Omental fat pad (tissue), 4 donors: ENCODE measurements at places on chromosomes 13 and 19.

DNA sequence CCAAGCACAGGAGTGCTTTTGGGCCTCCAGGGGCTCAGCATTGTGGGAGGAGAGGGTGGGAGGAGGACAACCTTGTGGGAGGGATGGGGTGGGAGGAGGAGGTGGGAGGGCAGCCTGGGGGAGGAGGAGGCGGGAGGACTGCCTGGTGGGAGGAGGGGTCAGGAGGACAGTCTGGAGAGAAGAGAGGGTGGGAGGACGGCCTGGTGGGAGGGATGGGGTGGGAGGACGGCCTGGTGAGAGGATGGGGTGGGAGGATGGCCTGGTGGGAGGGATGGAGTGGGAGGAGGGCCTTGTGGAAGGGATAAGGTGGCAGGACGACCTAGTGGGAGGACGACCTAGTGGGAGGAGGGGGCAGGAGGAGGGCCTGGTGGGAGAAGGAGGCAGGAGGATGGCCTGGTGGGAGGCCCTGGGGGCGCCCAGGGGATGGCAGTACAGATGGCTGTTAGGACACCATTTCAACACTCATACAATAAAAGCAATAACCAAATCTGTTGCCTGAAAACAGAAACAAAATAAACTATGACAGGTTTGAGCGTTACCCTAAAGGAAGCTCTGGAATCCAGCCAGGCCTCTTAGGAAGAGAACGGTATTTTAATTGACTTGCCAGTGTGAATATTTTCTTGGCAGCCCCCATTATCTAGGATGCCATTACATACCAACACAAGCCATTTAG lies 63.7 kb downstream of the CRYL1 start:
- DNase-seq: no peak

GRCh38 chr13:83125791-83126190 lies 756.5 kb downstream of the SLITRK1 start:
- no peak for DNase-seq

- DNase-seq: no peak
Measured at GRCh38 chr19:41923045-41923788, 5.0 kb downstream of the ERFL start.

GRCh38 chr13:48493851-48494250 lies 39.0 kb downstream of the RCBTB2 start:
- no peak for DNase-seq

GRCh38 chr19:13286195-13286985 lies 136.2 kb downstream of the IER2 start:
- DNase-seq: no peak

GRCh38 chr19:3712663-3713611 lies 4.8 kb downstream of the TJP3 start:
- DNase-seq: no peak

DNA sequence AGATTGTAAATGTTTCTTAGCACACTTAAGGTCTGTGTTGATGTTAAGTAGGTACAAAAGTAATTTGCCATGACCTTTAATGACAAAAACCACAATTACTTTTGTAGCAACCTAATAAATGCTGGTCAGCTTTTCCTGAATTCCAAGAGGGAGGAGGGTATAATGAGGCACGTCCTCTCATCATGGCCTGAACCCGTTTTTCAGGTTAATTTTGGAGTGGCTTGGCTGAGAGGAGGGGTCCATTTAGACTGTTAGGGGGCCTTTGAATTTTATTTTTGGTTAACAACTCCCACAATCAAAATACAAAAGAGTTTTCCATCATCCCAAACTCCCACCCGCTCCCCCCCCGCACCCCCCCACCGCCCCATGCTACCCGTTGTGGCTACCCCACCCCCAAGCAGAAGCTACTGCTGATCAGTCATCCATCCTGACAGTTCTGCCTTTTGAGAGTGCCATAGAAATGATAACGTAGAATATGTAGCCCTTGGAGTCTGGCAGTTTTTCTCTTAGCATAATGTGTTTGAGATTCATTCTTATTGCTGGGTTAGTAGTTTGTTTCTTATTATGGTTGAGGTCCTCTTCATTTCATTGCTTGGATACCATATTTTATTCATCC lies 14.4 kb upstream of the PLEKHF1 start:
- no peak for DNase-seq

DNA sequence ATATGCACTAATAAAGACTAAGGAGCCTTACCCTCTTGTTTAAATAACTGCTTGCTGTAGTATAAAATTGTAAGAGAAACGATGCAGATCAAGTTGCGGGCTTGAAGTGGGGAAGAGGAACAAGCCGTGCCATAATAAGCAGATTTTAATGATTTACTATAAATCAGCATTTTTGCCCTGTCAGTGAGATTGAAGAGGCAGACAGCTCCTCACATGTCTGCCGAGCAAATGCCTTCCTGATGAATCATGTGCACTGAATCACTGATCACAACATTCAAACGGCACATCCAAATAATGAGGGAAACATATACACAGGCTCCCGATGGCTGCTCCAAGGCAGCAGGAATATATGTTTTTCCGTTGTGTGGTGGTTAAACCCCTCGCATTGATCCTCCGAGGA lies 282.9 kb downstream of the TSHZ3 start:
- no peak for DNase-seq

DNA sequence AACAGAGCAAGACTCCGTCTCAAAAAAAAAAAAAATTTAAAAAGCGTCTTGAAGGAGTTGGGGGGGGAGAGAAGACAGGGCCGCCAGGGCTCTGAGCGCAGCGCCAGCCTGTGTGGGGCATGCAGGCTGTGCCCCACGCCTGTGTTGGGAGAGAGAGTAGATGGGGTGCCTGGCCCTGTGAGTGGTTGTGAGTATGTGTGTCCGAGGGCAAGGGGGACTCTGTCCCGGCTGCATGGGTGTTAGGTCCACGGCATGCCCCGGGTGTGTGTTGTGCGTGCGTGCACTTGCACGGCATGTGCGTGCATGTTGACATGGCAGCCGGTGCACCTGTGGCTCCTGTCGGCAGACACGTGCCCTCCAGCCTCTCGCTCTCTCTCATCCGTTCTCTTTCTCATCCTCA lies 3.4 kb downstream of the MAP2K7 start:
- no peak for DNase-seq

DNA sequence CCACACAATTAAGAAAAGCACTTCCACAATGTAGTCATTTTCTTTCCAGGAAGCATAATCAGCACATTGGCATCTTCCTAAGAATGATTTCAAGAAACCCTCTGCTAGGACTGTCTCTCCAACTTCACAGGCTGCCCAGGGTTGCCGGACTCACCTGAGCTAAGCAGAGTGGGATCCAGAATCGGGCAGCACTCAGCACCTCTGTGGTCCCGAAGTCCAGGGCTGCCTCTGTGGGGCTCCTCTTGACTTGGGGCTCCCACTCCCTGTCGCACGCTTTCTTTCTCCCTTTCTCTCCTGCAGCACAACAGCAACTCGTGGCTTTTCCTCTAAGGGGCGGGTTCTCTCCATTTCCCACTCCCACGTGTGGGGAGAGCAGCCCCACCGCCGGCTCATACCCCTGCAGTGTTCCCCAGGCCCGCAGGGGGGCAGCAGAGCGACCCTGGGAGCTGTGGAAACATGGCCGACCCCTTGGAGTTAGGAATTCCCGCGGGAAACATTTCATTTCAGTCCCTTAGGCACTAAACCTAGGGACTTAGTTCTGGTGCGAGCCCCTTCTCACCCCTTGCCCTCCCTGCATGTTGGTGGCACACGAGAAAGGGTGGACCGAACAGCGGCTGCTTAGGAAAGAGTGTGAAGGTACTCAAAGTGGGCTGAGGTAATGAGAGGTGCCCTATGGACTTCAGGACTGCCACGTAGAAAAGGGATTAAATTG lies at the start of gene TMEM272:
Gene TMEM272, minus strand, starts transcription at position 316 of the 712 bp plus-strand sequence. CDS start 6,647 bp downstream, outside the sequence.
- peak; percentile 44 for DNase-seq

GRCh38 chr13:77026861-77027621 lies at the start of gene FBXL3:
FBXL3 (minus strand) TSS chr13:77027159; CDS start chr13:77021860, 5,299 bp downstream.
- DNase-seq: peak; percentile 41

GRCh38 chr19:16216744-16217670 lies 19.3 kb downstream of the AP1M1 start:
- DNase-seq: no peak

GRCh38 chr13:104301171-104301975 lies 1235.2 kb upstream of the SLC10A2 start:
- DNase-seq: no peak

DNA sequence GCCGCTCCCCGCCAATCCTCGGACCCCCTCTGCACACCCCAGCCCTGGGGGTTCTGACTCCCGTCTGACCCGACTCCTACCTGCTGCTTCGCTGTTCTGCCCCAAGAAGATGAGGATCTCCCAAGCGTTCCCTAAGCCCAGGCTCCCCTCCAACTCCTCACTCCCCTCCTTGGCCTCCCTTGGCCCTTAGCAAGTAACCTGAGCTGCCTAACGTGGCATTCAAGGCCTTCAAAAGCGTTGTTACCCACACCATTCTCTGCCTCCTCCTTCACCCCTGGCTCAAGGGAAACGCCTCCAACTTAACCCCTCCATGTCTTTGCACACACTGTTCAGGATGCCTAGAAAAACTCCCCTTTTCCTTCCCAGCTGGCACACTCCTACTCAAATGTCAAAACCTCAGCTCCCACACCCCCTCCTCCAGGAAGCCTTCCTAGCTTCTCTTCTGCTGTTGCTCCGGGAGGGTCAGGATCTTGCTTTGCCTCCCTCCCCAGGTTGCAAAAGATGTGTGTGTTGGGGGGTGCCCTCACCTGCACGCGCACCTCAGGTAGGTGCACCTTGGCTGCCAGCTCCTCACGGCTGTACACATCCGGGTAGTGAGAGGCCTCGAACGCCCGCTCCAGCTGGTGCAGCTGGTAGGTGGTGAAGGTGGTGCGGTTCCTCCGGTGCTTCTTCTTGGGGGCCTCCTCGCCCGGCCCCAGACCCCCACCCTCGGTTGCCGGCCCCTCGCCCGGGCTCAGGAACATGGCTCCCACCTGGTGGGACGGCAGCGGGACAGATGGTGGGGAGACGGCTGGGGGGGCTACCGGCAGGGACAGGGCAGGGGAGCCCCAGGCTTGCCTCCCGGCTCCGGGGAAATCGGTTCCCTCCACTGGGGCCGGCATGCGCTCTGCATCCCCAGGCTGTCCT lies 775 bp downstream of the RAX2 start:
- DNase-seq: no peak

DNA sequence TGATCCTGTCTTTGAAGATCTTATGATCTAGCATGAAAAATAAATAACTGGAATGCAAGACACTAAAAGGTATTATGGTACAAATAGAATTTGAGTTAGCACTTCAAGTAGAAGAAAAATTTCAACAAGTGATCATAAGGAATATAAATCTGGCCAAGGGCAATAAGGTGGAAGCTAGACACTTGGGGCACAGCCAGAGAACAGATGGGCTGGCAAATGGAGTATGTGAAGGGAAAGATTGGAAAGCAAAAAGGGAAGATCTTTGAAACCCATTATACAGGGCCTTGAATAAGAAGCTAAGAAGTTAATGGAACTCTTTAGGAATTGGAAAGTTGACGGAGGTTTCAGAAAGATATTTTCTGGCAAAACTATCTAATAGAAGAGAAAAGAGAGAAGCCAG lies 61.0 kb downstream of the MZT1 start:
- DNase-seq: no peak

DNA sequence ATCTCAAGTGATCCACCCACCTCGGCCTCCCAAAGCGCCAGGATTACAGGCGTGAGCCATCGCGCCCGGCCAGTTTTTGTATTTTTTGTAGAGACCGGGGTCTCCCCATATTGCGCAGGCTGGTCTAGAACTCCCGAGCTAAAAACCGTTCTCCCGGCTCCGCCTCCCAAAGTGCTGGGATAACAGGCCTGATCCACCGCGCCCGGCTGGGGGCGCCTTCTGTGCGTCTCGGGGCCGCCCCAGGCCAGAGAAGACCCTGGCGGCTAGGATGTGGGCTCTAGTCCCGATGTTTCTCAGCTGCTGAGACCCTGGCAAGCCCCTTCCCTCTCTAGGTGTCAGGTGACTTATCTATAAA lies 3.6 kb downstream of the ARHGAP45 start:
- DNase-seq: no peak

GRCh38 chr13:30312904-30313303 lies 5.6 kb upstream of the KATNAL1 start:
- DNase-seq: no peak

- DNase-seq: no peak
Measured at GRCh38 chr13:52810011-52810410, 38.4 kb downstream of the PCDH8 start.

- DNase-seq: no peak
Measured at GRCh38 chr13:100917011-100917410, 242.4 kb upstream of the TMTC4 start.

GRCh38 chr13:96185818-96186217 lies 95.9 kb downstream of the HS6ST3 start:
- no peak for DNase-seq

DNA sequence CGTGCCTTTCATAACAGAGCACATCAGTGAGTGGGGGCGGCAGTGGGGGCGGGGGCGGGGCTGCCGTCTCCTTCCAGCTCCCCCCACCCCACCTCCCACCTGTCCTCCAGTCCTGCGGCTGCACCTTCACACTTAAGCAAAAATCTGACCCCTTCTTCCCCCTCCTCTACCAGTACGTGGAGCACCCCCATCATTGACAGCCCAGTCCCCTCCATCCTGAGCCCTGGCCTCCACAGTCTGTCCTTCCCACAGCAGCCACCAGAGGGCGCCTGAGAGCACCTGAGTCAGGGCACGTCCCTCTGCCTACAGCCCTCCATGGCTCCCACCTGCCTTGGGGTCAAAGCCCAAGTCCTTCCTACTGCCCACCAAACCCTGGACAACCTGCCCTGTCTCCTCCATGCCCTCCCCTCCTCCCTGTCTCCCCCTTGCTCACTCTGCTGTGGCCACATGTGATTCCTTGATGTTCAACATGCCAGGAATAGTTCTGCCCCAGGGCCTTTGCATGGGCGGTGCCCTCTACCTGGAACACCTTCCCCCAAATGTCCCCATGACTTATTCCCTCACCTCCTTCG lies 4.0 kb downstream of the EBI3 start:
- peak; percentile 40 for DNase-seq

DNA sequence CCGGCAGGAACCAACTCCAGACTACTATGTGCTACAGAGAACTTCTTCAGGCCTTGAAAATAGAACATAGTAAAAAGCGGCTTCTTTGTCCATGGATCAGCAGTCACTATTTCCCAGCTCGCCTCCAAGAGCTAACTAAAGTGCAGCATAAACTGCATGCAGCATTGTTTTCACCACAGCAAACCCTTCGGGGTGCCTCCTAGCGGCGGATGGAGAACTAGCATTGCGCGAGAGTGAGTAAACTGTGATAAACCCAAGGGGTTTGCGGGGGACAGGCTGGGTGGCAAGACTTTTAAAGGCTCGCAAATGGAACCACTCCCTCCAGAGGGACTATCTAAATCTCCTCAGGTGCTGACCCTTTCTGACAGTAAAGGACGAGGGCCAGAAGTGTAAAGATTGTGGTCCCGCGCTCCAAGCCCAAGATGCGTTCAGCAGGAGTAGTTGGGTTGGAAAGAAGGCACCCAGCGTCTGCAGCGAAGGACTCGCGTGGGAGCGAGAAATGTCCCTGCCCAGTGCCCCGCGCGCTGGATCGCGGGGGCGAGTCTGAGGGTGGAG lies 21.5 kb upstream of the SGCG start:
- no peak for DNase-seq

DNA sequence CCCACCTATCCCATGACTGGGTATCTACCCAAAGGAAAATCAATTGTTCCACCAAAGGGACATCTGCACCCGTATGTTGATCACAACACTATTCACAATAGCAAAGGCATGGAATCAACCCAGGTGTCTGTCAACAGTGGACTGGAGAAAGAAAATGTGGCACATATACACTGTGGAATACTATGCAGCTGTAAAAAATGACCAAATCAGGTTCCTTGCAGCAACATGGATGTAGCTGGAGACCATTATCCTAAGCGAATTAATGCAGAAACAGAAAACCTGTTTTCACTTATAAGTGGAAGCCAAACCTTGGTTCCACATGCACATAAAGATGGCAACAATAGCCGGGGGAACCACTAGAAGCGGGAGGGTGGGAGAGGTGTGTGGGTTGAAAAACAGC lies 228.6 kb downstream of the UQCRFS1 start:
- no peak for DNase-seq
